ENCODE measurements at places on chromosomes 2 and 18.

DNA sequence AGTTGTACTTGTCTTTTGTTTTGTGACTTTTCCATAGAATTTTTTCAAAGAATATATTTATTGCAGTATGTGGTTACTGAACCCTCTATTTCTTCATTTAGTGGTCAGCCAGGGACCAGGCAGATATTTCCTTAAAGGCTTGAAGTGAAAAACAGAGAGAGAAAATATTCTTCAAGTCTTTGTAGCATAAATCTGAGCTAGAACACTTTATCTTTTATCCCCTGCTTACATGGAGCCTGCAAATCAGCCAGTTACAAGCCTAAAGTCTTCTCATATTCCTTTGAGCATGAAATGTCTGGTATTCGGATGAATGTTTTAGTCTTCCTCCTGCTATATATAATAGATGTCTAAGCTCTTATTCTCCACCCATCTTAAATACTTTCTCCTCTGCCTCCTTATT, 1557.5 kb upstream of the ACVR2A start:
- no peak for DNase-seq

DNA sequence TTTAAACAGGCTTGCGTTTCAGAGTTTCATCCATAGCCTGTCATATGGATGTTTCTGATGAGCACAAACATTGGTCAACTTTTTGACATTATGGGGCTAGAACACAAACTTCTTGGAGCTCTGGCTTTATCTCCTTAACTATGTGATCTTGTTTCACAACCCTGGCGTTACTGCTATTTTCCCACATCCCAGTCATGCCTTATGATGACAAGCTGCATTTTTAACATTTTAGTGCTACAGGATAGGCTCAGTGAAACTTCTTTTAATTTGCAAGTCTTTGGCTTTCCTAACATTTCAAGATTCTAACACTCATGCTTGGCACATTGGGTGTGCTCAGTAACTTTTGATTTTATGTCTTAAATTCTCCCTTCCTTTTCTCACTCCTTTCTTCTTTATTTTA, 21.0 kb upstream of the PDE1A start:
- no peak for DNase-seq

DNA sequence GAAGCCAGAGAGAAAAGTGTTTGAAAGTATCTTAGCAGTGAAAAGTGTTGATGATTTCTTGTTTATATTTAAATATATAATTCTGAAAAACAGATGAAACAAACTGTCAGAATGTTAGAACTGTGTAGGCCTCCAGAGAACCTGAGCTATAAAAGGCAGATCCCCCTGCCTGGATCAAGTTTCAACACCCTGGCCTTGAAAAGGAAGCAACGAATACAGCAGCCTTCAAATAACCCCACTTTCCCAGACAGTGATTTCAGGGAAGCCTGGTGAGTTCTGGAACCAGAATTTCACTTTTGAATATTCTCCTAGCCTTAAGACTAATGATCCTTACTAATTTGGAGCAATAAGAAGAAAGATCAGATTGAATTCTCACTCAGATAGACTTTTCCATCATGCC, 13.3 kb upstream of the TRIM43 start:
- DNase-seq = no peak

DNA sequence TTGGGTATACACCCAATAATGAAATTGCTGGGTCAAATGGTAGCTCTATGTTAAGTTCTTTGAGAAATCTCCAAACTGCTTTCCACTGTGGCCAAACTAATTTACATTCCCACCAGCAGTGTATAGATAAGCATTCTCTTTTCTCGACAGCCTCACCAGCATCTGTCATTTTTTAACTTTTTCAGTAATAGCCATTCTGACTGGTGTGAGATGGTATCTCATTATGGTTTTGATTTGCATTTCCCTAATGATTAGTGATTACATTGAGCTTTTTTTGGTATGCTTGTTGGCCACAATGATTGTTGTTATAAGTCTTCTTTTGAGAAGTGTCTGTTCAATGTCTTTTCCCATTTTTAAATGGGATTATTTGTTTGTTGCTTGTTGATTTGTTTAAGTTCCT, 50.4 kb upstream of the EPAS1 start:
- no peak for DNase-seq

- no peak for DNase-seq
Measured at GRCh38 chr2:13252615-13253014, 535.9 kb downstream of the TRIB2 start.

- no peak for DNase-seq
Measured at GRCh38 chr18:59539108-59539507, 158.1 kb downstream of the CCBE1 start.

- DNase-seq = no peak
Measured at GRCh38 chr2:69103419-69103818, 90.4 kb downstream of the ANTXR1 start.

DNA sequence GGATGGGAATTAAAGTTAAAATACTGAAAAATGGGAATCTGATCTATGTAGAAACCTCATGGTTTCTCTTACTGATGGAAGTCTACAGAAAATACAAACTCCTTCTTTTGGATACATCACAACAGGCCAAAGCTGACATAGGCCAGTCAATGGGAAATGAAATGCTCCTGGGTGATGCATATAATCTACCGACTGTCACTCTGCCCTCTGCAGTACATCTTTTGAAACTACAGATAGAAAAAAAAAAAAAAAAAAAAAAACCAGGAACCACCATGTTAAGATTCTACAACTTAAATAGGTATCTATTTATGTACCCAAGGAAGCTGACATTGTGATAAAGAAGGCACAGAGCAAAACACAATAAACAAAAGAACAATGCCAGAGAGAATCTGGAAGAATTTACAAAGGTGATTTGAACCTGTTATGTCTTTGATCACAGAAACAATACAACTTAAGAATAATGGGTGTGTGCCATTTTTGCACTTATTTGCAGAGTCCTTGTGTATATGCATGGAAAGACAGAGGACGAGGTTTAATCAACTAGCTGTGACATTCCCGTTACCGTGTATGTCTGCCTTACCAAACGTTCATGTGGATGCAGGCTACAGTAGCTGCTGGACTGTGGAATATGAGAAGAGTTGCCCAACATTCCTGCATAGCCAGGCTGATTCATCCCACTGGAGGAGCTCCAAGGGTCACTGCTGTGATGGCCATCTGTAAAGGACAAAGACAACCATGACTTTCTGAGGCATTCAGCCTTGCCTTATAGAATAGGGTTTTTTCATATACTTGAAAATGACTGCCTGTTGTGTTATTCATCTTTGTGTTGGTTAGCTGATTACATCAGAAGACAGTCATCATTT, 312.7 kb downstream of the TCF4 start:
- DNase-seq = no peak

GRCh38 chr2:58063641-58064040, 17.0 kb downstream of the VRK2 start:
- DNase-seq = no peak

DNA sequence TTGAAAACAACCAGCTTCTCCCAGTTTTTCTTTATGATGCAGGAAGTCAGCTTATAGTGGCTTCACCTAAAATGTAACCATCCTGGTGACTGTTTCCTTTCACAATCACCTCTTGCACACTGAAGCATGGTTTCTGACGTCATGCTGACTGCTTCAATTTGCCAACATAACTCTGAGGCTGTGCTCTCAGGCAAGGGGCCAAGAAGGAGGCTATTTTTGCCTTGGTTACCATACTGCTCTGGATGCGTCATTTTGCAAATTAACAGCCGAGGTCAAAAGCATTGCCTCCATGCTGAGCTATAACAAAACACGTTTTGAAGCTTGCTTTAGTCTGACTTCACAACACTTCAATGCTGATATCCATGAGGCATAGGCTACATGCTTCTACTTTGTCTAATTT, 397.8 kb downstream of the METTL4 start:
- no peak for DNase-seq

- DNase-seq = no peak
Measured at GRCh38 chr2:186950694-186951093, 101.7 kb upstream of the ZSWIM2 start.

GRCh38 chr18:6947338-6948030, 170.1 kb downstream of the LAMA1 start:
- DNase-seq = no peak

- no peak for DNase-seq
Measured at GRCh38 chr2:156430236-156430979, 5.8 kb upstream of the GPD2 start.

DNA sequence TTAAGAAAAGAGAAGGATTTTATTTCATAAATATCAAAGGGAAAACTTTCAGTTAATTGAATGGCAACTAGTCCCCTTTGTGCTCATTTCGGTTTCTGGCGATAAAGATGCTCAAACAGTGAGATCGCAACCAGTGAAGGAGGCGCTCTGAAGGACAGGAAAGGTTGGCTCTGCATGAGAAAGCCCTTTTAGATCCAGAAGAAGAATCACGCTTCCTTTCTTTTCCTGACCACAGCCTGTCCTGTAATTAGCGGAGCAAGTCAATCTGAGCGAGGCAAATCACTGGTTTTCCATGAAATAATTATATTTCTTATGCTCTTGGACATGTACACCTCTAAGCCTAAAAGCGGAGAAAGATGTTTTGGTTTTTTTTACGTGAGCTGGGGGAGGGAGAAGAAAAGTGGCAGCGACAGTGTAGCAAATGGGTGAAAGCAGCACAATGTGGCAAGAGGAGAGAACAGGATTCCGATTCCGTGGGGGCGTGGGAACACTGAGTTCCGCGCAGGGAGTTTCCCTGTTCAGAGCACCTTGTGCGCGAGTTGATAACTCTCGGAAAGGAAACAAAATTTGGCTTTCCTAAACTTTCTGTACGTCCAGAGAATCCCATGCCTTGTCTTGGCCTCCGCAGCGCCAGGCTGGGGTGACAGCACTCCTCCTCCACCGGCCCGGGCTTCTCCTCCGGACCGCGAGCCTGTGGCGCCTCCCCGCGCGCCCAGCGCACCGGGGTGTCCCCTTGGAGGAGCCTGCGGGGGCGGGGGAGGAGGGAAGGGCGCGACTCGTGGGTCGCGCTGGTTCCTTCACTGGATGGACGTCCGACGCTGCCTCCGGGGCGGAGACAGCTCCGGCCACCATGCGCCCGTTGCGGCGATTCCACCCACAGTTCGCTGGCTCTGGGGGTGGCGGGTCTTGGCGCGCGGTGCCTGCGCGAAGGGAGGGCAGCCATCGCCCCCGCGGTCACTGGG, 620 bp upstream of the SLC9A2 start:
- DNase-seq = peak; percentile 41

GRCh38 chr2:208552943-208553342, 146.4 kb downstream of the PTH2R start:
- DNase-seq = no peak

DNA sequence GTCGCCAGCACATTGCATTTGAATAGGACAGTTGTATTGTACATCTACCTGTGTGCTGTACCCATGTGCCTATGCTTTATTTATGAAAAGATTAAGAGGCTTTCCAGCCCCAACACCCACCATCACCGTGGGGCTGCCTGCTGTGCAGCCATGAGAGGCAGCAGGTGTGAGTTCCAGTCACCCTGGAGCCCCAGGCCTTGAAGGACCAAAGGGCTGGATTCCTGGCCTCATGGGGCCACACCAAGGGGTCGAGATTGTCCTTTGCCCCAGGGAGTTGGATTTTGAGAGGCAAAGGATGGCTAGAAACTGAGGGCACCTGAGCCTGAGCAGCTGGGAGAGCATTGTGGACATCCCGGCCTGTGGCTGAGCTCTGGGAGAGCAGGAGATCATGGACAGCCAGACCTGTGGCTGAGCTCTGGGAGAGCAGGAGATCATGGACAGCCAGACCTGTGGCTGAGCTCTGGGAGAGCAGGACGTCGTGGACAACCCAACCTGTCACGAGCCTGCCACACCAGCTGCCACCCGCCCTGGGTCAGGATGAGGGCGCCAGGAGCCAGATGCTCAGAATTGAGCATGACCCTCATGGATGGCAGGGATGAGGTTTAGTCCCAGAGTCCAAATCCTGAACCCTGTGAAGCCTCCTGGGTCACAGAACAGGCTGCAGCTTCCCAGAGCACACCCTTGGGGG, 182.5 kb upstream of the RAB6C start:
- no peak for DNase-seq

DNA sequence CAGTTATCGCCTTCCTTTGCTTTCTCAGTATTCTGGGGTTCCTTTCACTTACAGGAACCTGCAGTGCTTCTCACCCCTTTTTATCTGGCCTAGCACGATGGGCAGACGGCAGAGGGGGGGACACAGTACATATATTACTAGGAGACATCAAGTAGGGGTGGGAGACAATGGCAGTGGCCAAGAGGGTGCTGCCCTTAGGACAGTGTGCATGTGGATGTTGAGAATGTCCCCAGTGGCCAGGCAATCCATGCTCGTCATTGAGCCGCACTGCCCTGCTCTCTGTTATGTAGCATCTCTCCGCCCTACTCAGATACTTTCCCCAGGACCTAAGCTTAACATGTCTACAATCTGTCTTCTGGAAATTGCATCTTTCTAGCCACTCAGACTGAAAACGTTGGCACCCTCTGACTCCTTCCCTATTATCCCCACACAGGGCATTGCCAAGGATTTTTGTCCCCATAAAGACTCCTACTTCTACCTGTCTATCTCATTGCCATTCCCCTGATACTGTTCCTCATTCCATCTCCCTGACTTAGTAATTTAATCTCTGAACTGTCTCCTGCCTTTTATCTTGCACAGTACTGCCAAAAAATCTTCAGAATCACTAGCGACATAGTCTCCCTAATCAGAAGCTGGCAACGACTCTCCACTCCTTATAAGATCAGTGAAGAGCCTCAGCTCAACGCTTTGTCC, 6.6 kb downstream of the DSG2 start:
- DNase-seq = no peak

- DNase-seq = no peak
Measured at GRCh38 chr2:238591732-238592131, 165.0 kb downstream of the ASB1 start.

DNA sequence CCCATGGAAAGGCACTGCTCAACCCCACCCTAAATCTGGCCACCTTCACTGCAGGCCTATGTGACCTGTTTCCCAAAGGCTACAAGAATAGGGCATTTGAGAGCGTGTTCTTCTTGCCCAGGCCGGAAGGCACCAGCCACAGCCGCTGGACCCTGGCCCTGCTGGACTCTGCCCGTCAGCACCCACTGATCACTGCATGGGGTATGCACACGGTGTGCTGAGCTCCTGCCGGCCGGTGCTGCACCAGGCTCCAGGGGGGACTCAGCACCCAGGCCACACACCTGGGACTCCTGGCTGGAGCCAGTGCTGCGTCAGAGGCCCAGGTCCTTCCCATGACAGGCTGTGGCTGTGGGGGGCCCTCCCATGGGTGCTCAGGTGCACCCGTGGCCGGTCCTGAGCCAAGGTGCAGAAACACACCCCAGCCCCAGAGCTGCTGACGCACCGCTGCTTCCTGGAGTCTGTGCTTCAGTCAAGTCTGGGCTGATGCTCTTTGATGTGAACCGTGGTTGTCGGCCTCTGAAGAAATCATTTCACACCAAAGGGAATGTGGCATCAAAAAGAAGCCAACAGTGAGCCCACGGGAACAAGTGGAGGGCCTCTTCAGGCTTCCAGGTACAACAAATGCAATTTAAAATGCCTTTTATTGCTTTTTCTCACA, 6.5 kb downstream of the KCNG2 start:
- DNase-seq = no peak

- no peak for DNase-seq
Measured at GRCh38 chr2:236641051-236641726, 71.6 kb downstream of the ACKR3 start.
